H9 (cell line): ENCODE measurements at places on chromosomes 3 and 15.

DNA sequence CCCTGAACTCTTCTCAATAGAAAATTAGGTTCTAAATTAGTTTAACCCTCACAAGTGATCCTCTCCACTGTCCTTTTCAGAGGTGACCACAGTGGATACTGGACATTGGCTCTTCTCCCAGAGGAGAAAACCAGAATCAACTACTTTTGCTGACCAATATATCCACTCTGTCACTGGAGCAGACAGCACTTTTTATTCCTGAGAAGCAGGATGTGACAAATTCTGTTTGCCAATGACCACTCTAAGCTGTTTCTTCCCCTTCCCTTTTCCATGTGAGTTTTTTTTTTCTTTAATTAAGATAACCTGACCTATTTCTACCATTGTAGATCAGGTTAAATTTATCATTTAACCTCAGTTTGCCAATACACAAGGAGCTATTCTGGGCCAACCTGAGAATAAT, 79.7 kb upstream of the ZNF280D start:
- H3K4me1 ChIP-seq, result no peaks in the 10 kb centered on the region
- H3K27ac ChIP-seq, result no peak overlapping the region
- H3K27me3 ChIP-seq, result no peaks in the 10 kb centered on the region
- H3K4me3 ChIP-seq, result no peak overlapping the region

DNA sequence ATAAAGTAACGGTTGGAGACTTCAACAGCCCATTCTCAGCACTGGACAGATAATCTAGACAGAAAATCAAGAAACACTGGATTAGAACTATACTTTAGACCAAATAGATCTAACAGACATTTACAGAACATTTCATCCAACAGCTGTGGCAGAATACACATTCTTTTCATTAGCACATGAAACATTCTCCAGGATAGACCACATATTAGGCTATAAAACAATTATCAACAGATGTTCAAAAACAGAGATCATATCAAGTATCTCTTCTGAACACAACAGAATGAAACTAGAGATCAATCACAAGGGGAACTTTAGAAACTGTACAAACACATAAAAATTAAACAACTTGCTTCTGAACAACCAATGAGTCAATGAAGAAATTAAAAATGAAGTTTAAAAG, 133.3 kb downstream of the ADAM10 start:
- H3K27ac ChIP-seq, result no peak overlapping the region
- H3K4me3 ChIP-seq, result no peak overlapping the region
- DNase-seq, result no peak
- no peaks in the 10 kb centered on the region for H3K27me3 ChIP-seq
- peaks cover 48% of the 10 kb centered on the region for H3K36me3 ChIP-seq

DNA sequence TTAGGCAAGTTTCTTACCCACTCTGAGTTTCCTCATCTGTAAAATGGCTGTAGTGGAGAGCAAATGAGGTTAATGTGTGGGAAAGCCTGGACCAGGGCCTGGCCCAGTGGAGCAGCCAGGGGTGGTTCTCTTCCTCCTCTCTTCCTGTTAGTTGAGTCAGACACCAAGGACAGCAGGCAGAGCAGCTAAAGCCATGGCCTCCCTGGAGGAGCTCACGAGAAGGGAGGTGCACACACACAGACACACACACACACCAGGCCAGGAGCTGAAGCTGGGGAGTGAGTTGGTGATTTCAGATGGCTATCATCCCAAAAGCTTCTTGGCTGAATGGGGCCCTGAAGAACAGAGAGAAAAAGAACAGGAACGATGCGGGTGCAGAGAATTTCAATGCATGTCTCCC, 33.2 kb upstream of the TSPAN3 start:
- H3K4me3 ChIP-seq, result no peak overlapping the region
- H3K36me3 ChIP-seq, result no peaks in the 10 kb centered on the region
- no peaks in the 10 kb centered on the region for H3K27me3 ChIP-seq
- no peak for DNase-seq
- no peaks in the 10 kb centered on the region for H3K4me1 ChIP-seq

DNA sequence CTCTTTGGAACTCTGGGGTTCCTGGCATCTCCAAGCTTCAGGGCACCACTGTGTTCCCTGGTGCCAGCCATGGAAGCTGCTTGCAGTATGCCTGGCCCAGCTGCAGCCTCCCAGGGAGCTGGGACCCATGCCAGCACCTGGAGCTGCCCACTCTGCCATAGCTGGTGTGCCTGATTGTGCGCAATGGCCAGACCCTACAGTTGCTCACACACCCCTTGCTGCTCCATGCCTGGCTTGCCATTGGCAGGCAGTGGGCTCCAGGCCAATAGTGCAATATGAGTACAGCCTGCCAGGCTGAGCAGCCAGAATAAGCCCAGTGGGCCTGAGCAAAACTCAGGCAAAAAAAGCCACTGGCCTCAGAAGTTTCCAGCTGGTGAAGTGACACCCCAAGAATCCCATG, 43.8 kb upstream of the LRRFIP2 start:
- no peaks in the 10 kb centered on the region for H3K36me3 ChIP-seq
- no peak overlapping the region for H3K4me3 ChIP-seq
- DNase-seq, result no peak
- no peaks in the 10 kb centered on the region for H3K27me3 ChIP-seq
- H3K4me1 ChIP-seq, result no peaks in the 10 kb centered on the region

GRCh38 chr15:83845230-83845629, 191.3 kb downstream of the ADAMTSL3 start:
- H3K27me3 ChIP-seq, result no peaks in the 10 kb centered on the region
- DNase-seq, result no peak
- H3K4me3 ChIP-seq, result no peak overlapping the region
- no peaks in the 10 kb centered on the region for H3K36me3 ChIP-seq

GRCh38 chr3:49454458-49454857, 15.6 kb upstream of the DAG1 start:
- no peaks in the 10 kb centered on the region for H3K36me3 ChIP-seq
- peak overlapping the region; percentile 10; the same call in 1 of the 3 replicates for H3K4me3 ChIP-seq
- peaks cover 5% of the 10 kb centered on the region; the same call in 1 of the 2 replicates for H3K4me1 ChIP-seq
- peak; percentile 90 for DNase-seq
- H3K27me3 ChIP-seq, result no peaks in the 10 kb centered on the region

GRCh38 chr3:158696618-158697017, 24.2 kb upstream of the LXN start:
- H3K4me3 ChIP-seq, result no peak overlapping the region
- H3K27ac ChIP-seq, result no peak overlapping the region
- H3K36me3 ChIP-seq, result peaks cover 24% of the 10 kb centered on the region
- no peaks in the 10 kb centered on the region for H3K4me1 ChIP-seq
- H3K27me3 ChIP-seq, result no peaks in the 10 kb centered on the region
- no peak for DNase-seq

- H3K4me3 ChIP-seq, result peak within 1 kb of the TSS; percentile 85
- H3K27ac ChIP-seq, result no peak within 1 kb of the TSS
- peak; percentile 88 for DNase-seq
- H3K4me1 ChIP-seq, result peaks cover 3% of the 10 kb centered on the region; the same call in 1 of the 2 replicates
Observed at GRCh38 chr15:79310985-79311900, at the start of gene TMED3. TMED3 (plus strand) TSS chr15:79311112; CDS start chr15:79311250, 138 bp downstream.

DNA sequence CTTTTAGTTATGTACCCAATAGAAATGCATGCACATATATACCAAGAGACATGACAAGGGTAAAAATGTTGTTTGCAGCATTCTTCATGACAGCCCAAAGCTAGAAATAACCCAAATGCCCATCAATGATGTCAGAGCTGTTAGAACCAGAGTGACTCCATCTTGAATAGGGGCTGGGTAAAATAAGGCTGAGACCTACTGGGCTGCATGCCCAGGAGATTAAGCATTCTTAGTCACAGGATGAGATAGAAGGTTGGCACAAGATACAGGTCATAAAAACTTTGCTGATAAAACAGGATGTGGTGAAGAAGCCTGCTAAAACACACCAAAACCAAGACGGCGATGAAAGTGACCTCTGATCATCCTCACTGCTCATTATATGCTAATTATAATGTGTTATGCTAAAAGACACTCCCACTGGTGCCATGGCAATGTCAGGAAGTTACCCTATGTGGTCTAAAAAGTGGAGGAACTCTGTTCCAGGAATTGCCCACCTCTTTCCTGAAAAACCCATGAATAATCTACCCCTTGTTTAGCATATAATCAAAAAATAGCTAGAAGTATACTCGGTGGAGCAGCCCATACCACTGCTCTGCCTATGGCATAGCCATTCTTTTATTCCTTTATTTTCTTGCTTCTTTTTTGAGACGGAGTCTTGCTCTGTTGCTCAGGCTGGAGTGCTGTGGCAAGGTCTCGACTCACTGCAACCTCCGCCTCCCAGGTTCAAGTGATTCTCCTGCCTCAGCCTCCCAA, 32.9 kb downstream of the ZBTB11 start:
- H3K4me3 ChIP-seq, result no peak overlapping the region
- no peak overlapping the region for H3K27ac ChIP-seq
- H3K27me3 ChIP-seq, result no peaks in the 10 kb centered on the region
- peaks cover 2% of the 10 kb centered on the region; the same call in 1 of the 2 replicates for H3K4me1 ChIP-seq

GRCh38 chr3:116425126-116425525, 20.2 kb downstream of the LSAMP start:
- H3K4me3 ChIP-seq, result no peak overlapping the region
- no peaks in the 10 kb centered on the region for H3K36me3 ChIP-seq
- H3K27me3 ChIP-seq, result no peaks in the 10 kb centered on the region
- H3K27ac ChIP-seq, result no peak overlapping the region

- peaks cover 11% of the 10 kb centered on the region for H3K4me1 ChIP-seq
- no peak overlapping the region for H3K4me3 ChIP-seq
- no peak for DNase-seq
- H3K27ac ChIP-seq, result no peak overlapping the region
- no peaks in the 10 kb centered on the region for H3K27me3 ChIP-seq
Observed at GRCh38 chr15:57403017-57403416, 26.7 kb downstream of the CGNL1 start.

GRCh38 chr3:143354342-143354741, 234.8 kb downstream of the CHST2 start:
- DNase-seq, result no peak
- no peak overlapping the region for H3K4me3 ChIP-seq
- peaks cover 5% of the 10 kb centered on the region; the same call in 1 of the 2 replicates for H3K4me1 ChIP-seq
- H3K27ac ChIP-seq, result no peak overlapping the region
- H3K27me3 ChIP-seq, result no peaks in the 10 kb centered on the region
- no peaks in the 10 kb centered on the region for H3K36me3 ChIP-seq

DNA sequence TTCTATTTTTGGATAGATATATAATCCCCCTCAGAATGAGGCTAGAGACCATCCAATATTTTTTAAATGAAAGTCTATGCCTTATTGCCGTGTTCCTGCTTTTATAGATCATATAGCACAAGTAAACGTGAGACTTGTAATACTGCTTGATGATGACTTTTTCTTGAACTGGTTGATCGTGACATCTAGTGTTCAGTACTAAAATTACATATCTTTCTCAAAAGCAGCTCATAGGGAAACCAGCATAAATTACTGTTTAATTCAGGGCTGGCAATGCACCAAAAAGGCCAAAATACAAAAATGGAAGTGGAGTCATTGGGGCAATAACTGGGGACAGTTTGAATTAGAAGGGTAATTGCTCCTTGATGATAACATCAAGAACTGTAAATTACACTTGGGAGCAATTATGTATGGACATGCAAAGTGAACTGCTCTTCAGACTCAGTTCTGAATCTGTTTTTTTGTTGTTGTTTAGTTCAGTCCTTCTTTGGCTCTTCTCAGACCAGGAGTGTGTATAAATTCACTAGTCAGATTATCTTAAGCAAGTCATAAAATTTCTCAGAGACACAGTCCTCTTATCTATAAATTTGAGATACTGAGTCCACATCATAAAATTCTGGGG, 325.3 kb downstream of the THSD4 start:
- H3K4me1 ChIP-seq, result no peaks in the 10 kb centered on the region
- no peak overlapping the region for H3K27ac ChIP-seq
- H3K27me3 ChIP-seq, result no peaks in the 10 kb centered on the region
- H3K36me3 ChIP-seq, result peaks cover 3% of the 10 kb centered on the region; the same call in 1 of the 2 replicates
- no peak overlapping the region for H3K4me3 ChIP-seq

DNA sequence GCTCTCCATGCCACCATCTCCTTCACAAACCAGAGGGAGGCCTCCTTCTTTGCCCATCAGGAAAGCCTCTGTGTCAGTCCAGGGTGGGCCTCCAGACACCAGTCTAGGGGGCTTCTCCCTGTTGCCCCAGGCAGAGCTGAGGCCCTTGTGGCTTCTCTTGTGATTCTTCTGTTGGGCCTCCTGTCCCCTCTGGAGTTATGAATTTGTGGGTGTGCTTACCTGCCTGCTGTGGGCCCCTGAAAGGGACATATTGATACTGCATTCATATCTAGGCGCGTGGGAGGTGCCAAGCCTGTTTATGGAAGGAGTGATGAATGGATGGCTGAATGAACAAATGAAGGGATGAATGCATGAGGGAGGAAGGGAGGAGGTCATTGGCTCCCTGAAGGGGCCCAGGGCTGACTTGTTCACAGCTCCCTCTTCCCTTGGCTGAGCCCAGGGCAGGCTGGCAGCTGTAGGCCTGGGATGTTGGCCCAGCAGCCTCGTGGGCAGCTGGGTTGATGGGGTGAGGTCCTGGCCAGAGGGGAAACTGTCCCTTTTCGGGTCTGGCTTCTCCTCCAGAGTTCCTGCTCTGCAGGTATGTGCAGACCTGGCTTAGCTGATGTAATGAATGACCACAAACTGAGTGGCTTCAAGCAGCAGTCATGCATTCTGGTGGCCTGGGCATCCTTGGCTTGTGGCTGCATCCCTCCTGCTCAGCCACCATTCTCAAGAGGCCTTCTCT, 195.4 kb downstream of the GOLGA6L6 start:
- peaks cover 21% of the 10 kb centered on the region for H3K36me3 ChIP-seq
- H3K27me3 ChIP-seq, result no peaks in the 10 kb centered on the region
- H3K4me3 ChIP-seq, result no peak overlapping the region

DNA sequence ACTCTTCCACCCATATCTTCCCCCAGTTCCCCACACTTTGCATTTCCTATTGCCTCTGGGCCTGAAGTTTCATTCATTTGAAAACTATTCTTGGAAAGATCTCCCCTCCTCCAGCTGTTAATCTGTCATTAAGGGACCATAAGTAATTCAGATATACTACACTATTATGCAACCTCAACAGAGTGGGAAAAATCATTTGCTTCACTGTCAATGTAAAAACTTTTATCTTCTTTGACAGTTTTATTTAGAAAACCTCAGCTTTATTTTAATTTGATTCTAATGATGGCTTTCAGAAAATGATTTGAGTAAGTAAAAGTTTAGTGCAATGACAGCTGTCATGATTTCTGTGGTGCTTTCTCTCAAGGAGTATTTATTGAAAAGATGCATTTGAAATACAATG, 435.3 kb upstream of the KCNMB2 start:
- no peak overlapping the region for H3K4me3 ChIP-seq
- no peaks in the 10 kb centered on the region; the same call in 1 of the 2 replicates for H3K4me1 ChIP-seq
- H3K36me3 ChIP-seq, result no peaks in the 10 kb centered on the region

- no peaks in the 10 kb centered on the region for H3K27me3 ChIP-seq
Observed at GRCh38 chr15:68991723-68992122, 22.8 kb upstream of the NOX5 start.

- H3K4me3 ChIP-seq, result no peak overlapping the region
- H3K27ac ChIP-seq, result no peak overlapping the region
- H3K4me1 ChIP-seq, result no peaks in the 10 kb centered on the region; the same call in 1 of the 2 replicates
- no peaks in the 10 kb centered on the region for H3K27me3 ChIP-seq
- no peak for DNase-seq
Observed at GRCh38 chr15:40879609-40880008, 5.6 kb upstream of the RHOV start.

- no peaks in the 10 kb centered on the region; the same call in 1 of the 2 replicates for H3K27me3 ChIP-seq
- H3K36me3 ChIP-seq, result no peaks in the 10 kb centered on the region
- H3K4me3 ChIP-seq, result no peak overlapping the region
- peaks cover 5% of the 10 kb centered on the region; the same call in 1 of the 2 replicates for H3K4me1 ChIP-seq
- DNase-seq, result no peak
- H3K27ac ChIP-seq, result no peak overlapping the region
Observed at GRCh38 chr3:39184081-39184967, 8.1 kb downstream of the XIRP1 start.

- H3K4me1 ChIP-seq, result no peaks in the 10 kb centered on the region
- no peak overlapping the region for H3K4me3 ChIP-seq
- DNase-seq, result no peak
- no peaks in the 10 kb centered on the region for H3K27me3 ChIP-seq
Observed at GRCh38 chr3:158846803-158847451, 45.1 kb downstream of the MFSD1 start.

GRCh38 chr3:149547954-149548668, 73.6 kb downstream of the TM4SF4 start:
- no peak overlapping the region for H3K4me3 ChIP-seq
- H3K27me3 ChIP-seq, result no peaks in the 10 kb centered on the region
- H3K27ac ChIP-seq, result no peak overlapping the region
